ENCODE measurements at places on chromosomes 6 and 20.

- no peak for DNase-seq
These were observed at the start of gene VIP for GRCh38 chr6:152750694-152751093. Gene VIP, plus strand, starts transcription at chr6:152750797. Its CDS starts 1,381 bp downstream, at chr6:152752178.

DNA sequence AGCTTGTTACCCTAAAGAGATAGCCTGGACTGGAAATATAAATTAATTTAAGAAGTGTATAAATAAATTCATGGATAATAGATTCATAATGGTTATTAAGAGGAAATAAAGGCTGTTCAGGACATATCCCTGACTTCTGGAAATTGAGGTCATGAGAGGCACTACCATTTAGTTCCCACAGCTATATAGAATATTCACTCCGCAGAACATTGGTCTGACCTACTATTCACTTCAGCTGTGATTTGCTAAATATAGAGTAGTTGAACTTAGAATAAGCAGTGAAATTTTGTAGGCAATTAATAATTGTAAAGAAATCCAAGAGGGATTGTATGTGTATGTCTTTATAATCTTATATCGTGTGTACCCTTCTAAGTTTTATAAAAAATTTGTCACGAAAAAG is 112.8 kb downstream of the ARID1B start:
- no peak for DNase-seq

- DNase-seq, result no peak
These were observed 223.9 kb upstream of the THEMIS start for GRCh38 chr6:128124713-128125112.

DNA sequence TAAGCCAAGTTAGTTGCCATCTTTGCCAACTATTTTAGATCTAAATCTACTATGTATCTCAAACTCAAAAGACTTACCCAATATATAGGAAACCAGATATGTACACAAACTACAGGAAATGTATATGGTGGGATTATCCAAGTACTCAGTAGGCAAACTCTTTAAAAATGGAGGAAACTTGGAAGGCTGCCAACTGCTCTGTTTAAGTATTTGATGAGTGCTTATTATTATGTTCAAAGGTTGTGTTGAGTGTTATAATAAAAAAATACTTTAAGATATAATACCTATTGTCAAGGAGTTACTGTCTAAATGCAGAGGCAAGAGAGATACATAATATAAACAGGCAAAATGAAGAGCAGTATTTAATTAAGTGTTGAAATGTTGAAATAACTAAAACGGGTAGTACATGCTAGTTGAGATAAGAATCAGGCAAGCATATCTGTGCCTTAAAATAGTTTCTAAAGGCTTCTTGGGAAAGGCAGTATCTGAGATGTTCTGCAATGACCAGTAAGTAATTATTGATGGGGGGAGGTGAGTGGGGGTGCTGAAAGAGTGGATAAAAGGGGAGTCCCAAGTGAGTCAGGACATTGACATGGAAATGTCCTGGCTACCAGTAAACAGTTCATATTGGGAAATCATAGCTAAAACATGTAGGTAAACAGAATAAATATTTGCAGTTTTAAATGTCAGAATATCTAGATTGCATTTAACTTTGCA is 6.5 kb upstream of the DST start:
- DNase-seq, result no peak

DNA sequence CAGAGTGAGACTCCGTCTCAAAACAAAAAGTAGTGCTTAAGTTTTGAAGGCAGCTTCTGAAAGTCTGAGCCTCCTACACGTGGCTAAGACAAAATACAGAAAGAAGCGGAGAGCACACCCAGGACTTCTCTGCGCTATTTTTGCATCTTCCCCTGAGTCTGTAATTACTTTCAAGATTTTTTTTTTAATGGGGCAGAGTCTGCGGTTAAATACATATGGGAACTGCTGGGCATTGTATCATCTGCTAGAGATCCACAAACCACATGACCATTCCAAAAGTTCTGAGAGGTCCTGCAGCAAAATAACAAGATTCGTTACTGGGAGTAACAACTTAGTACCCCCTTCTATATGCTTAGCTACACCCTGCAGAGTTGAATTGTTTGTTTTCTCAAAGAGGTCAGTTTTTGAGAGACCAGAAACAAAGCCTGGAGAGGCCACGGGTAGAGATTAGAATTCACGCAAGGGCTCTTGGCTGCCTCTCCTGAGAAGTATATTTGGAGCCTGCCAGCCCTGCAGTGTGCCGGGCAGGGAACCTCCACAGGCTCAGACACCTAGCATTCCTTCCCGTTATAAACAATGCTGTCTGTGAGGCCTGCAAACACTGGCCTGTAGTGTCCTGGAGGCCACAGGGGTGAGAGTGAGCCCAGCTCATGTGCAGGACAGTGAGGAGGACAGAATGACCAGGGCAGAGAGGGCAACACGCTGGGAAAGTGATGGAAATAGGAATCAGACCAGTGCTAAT is 48.2 kb upstream of the FAM50B start:
- no peak for DNase-seq

DNA sequence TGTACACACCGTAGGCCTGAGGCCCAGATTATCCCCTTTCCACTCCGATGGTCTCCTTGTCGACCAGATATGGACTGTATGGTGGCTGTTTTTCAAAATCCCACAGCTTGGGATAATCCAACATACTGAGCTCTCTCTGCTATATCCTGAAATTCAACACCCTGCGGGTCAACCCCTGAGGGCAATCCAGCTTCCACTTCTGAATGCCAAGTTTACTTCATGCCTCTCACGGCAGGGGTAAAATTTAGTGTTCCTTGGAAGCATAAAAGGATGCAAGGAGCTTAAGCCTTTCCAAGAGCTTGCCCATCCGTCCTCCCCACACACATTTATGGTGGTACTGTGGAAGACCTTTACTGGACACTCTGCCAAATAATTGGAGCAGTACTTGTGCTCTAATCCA is 90.7 kb downstream of the PLG start:
- no peak for DNase-seq

DNA sequence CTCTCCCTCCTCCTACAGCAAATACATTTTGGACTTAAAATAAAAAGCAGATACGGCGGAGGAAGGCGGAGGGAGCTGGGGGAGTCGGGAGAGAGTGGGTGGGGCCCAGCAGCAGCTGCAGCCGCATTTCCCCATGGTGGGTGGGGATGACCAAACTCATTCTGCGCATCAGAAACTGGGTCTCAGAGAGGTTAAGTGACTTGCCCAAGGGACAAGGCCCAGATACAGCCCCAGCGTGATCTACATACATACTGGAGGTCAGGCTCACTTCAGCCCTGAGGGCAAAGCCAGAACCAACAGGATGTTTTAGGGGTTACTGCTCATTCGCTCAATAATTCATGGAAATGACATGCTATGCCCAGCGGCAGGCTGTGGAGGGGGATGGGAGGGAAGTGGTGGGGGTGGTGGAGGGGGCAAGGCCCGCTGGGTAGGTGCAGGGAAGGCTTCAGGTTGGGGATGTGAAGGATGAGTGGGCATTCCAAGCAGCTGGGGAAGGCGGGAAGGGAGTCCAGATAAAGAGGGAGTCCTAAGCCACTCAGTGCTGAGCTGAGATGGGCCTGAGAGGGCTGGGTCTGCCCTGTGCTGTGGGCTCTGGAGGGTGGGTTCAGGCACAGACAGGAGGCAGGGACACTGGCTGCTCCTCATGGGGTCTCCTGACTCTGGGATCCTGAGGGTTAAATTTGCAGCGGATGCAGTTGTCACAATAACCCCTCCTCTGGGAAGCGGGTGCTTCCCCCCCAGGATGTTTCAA is 31.0 kb downstream of the DLGAP4 start:
- DNase-seq, result no peak

- DNase-seq, result no peak
These were observed 381.5 kb downstream of the TFAP2A start for GRCh38 chr6:10033223-10033829.

DNA sequence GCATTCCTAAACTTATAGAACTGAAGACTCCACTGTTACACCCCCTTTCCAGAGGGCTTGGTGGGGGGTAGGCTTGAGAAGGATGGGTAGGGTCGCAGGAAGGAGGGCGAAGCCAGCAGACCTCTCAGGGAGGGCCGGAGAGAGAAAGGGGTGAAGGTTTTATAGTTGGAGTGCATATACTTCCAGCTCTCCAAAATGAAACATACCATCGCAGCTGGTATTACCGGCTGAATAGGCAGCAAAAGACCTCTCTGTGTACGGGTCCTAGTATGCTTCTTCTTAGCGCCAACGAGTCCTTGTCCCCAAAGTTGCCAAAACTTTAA is 1.0 kb upstream of the VGLL2 start:
- DNase-seq, result no peak

DNA sequence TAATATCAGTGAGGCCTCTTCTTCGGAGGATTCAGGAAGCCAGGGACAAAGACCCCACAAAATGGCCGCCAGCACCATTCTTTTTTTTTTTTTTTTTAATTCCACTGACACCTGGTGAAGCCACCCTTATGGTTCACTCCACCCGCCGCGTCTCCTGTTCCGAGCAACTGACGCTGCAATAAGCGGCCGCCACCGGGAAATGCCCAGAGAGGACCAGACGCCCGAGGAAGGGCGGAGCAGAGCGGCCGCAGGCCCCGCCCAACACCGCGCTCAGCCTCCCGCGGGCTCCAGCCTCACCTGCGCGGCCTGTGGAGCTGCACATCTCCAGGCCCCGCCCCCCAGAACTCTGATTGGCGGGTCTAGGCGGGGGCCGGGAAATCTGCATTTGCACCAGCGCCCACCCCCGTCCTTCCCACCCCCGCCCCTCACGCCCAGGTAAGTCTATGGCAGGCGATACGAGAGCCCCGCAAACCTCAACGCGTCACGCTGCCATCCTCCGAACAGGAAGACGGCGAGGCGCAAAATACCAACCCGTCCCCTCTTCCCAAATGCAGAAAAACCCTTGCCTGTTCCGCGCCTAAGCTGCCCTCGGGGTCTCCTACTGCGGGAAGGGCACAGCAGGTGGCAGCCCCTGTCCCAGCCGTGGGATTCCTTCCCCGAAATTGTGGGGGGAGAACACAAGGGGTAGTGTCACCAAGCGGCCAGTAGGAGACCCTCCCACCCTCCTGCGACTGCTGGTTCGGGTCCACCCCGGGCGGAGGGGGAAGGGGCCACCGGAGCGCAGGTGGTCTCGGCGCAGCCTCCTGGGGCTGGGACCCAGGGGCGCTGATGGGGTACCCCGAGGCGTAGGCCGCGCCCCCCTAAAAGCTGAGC is 960 bp downstream of the ATP9A start:
- DNase-seq, result peak; percentile 95

GRCh38 chr6:11486051-11486450 is 51.5 kb upstream of the TMEM170B start:
- no peak for DNase-seq

- DNase-seq, result no peak
These were observed 14.2 kb downstream of the GFOD1 start for GRCh38 chr6:13472976-13473767.

DNA sequence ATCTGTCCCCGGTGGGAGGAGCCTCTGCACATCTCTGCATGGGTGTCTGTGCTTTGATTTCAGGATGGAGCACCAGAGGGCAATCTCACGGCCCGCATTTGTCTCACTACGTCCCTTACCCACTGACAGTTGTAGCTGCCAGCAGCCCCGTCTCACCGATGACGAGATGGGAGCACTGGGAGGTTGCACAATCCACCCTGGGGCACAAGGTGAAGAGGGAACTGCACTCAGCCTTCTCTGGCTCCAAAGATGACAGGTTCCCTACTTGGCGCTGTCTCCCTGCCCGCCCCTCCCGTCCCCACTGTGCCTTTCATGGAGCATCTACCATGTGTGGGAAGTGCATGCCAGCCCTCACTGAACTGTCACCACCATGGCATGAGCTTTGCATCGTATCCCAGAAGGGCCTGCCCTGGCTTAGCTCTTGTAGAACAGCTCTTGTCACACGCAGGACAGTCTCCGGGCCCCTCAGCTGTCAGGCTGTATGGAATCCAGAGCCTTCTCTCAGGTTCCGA is 99.9 kb upstream of the PMEPA1 start:
- no peak for DNase-seq

GRCh38 chr6:79077715-79078074 is 359 bp downstream of the PHIP start:
- peak; percentile 47 for DNase-seq

- no peak for DNase-seq
These were observed 112.9 kb upstream of the PHACTR1 start for GRCh38 chr6:12603673-12604049.

- no peak for DNase-seq
These were observed 244.3 kb upstream of the ASCC3 start for GRCh38 chr6:101125380-101125971.

DNA sequence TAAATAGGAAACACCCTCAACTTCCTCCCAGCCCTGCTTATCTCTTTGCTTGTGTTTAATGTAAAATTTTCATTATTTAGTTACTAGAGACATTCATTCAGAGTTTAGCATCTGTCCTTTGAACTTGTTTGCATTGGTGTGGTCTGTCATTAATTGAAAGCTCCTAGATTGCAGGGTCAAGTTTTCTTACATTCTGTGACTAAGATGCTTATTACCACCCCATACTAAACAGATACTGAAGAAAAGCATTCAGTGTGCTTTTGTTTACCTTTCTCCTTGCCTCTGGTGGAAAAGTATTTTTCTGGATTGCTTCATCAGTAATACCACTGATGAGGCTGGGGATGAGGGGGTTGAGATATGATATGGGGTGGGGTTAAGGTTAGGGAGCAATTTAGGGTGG is 199.0 kb downstream of the SAMD5 start:
- DNase-seq, result no peak

GRCh38 chr6:17656644-17657043 is 50.1 kb downstream of the NUP153 start:
- no peak for DNase-seq

GRCh38 chr6:167665698-167666330 is 160.9 kb upstream of the AFDN start:
- no peak for DNase-seq

GRCh38 chr6:48552905-48553304 is 441.9 kb upstream of the PTCHD4 start:
- DNase-seq, result no peak

DNA sequence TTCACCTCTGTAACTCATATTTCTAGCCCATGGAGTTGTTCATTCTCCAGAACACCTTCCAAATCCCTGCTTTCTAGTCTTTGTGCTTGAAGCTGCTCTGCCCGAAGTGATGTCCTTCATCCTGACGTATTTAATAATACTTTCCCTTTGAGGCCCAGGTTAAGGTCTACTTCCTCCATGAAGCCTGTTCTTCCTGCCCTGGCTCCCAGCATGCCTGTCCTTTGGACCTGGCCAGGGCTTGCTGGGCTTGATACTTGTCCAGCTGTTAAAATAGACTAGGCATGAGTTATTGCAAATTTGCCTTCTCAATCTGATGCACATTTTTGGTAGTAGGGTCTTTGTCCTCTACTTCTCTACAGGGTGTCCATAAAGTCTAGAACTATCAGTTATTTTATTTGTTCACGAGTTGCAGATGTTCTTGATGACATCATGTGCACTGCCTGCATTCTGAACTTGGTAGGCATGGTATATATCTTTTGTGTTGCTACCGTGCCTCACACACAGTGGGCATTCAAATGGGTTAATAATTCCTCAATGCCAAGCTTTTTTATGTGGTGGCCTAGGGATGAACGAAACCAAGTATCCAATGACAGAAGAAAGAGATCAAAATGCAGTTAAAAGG is 3.1 kb upstream of the MAP7 start:
- no peak for DNase-seq

GRCh38 chr6:85360794-85361642 is 88.9 kb upstream of the NT5E start:
- no peak for DNase-seq

GRCh38 chr6:82693094-82693493 is 329.5 kb downstream of the TPBG start:
- DNase-seq, result no peak

GRCh38 chr20:24738981-24739633 is 210.0 kb upstream of the CST7 start:
- no peak for DNase-seq

All from 8988T (cell line).